CD4-positive, alpha-beta T cell treated with Interleukin-6 at 100 ng/mL for 8 hours (primary cell): ENCODE measurements at places on chromosomes 2 and 18.

- no peak for DNase-seq
These were observed 75.6 kb upstream of the ITGB6 start for GRCh38 chr2:160275656-160276055.

DNA sequence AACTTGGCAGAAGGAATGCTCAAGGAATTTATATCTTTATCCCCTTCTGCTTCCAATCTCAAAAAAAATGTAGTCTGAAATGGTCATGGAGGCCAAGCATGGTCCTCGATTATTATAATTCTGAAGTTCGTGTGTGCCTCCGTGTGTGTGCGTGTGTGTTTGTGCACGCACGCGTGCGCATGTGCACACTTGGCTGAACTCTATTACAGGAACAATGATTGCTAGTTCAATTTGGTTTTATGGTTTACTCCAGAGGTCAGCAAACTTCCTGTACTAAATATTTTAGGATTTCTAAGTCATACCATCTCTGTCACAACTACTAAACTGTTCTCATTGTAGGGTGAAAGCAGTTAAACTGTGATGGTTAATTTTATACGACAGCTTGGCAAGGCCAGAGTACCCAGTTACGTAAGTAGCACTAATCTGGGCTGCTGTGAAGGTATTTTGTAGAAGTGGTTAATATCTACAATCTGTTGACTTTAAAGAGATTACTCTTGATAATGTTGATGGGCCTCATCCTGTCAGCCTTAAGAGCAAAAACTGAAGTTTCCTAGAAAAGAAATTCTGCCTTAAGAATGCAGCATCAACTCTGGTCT is 5.8 kb upstream of the MARCHF7 start:
- no peak for DNase-seq

DNA sequence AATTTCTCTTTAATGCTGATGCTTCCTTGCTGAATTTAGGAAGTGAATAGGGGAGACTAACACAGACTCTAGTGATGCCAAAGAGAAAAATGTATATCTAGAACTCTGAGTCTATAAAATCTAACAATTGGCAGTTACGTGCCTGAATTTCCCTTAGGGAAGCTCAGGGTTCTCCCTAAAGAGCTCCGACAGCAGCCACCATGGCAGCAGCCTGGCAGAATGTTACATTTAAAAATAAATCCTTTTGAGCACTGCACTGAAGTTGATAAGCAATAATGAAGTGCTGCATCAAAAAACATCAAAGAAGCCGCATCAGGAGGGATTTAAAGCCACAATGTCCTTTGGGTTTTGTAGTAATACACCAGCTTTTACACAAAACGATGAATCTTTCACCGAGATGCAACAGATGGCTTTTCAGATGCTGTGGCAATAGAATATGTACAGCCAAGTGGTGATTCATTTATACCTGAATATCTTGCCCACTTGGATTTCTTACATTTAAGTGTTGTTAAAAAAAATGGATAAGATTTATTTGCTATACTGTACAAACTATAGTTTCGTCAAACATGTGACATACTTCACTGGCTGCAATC is 291.2 kb upstream of the SESTD1 start:
- no peak for DNase-seq

- DNase-seq = peak; percentile 54
These were observed 884.8 kb downstream of the EPHA4 start for GRCh38 chr2:220687231-220687843.

GRCh38 chr18:46877329-46877987 is 39.8 kb downstream of the PIAS2 start:
- no peak for DNase-seq

- no peak for DNase-seq
These were observed 1551.7 kb upstream of the SLC39A10 start for GRCh38 chr2:194105358-194105757.

GRCh38 chr2:9814129-9814868 is 29.0 kb upstream of the TAF1B start:
- DNase-seq = no peak

- DNase-seq = no peak
These were observed 26.8 kb downstream of the TUBB6 start for GRCh38 chr18:12334863-12335262.

- no peak for DNase-seq
These were observed 687.2 kb downstream of the RNF144A start for GRCh38 chr2:7604456-7604855.

GRCh38 chr18:22523481-22523880 is 105.8 kb upstream of the CTAGE1 start:
- DNase-seq = no peak

DNA sequence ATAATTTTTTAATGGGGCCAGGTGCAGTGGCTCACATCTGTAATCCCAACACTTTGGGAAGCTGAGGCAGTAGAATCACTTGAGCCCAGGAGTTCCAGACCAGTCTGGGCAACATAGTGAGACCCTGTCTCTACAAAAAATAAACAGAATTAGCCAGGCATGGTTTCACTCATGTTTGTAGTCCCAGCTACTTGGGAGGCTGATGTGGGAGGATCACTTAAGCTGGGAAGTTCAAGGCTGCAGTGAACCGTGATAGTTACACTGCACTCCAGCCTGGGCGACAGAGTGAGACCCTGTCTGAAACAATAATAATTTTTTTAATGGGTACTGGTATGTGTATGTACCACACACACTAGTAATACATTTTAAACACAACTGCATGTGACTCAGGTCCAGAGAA is 2.4 kb downstream of the ARL6IP6 start:
- no peak for DNase-seq

- DNase-seq = no peak
These were observed 187.7 kb upstream of the HAAO start for GRCh38 chr2:42979870-42980763.

DNA sequence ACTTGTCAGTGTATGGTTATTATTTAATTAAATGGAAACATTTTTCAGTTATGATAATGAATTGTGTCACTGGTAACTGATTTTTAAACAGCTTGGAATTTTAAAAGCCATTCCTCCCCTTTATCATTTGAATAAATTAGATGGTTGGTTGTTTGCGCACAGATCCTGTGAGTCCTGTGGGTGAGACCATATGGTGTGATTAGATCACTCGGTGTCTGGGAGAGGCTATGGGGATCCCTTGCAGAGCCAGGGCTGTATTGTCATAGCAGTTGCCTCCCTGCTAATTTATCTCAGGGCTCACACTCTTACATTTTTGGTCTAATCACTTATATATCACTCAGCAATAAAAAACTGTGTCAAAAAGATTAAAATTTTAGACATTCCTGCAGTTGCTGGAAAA is 133.5 kb downstream of the ASXL3 start:
- no peak for DNase-seq

DNA sequence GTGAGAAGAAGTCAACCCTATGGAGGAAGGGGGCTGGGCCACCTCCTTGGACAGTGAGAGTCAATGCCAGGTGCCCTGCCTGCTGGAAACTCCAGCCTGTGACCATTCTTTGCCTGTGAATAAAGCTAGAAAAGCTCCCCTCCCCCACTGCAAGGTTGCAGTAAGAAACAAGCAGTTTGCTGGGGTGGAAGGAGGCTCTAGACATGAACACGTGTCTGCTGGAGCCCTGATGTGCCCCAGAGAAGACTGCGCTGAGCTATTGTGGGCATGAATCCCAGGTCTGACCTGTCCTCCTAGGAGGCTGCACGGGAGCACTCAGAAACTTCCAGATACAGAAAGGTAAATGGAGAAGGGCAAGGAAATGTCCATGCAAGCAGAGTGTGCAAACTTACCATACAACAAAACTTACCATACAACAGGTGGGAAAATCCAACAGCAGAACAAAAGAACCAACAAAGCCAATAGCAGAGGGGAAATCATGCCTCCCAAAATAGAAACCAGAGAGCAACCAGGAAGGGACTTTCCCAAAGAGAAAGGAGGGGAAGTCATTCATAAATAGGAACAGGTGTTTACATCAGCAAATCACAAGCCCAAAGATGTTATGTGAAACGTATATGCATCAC is 278.7 kb downstream of the BCL2 start:
- no peak for DNase-seq

DNA sequence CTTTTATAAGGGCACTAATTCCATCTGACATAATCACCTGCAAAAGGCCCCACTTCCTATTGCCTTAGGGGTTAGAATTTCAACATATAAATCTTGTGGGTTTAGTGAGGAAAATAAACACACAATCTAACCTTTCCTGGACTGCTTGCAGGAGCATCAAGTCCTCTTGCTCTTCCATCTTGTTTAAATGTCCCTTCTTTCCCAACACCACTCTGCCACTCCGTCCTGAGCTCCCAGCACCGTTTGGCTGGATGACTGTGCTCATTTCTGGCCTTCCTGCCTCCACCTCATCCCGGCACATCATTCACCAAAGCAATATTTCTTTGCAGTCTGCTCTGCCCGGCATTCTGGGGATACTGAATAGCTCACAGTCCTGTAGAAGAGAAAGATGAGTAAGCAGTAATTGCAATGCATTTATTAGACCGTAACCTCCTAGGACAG is 247.8 kb downstream of the BCL2 start:
- no peak for DNase-seq

GRCh38 chr2:106638043-106638442 is 150.9 kb downstream of the CD8B2 start:
- no peak for DNase-seq

- DNase-seq = no peak
These were observed 227.4 kb upstream of the COL3A1 start for GRCh38 chr2:188746727-188747126.

GRCh38 chr2:218009231-218009630 is 6.4 kb upstream of the TNS1 start:
- DNase-seq = no peak

GRCh38 chr2:72833084-72833714 is 7.4 kb upstream of the EXOC6B start:
- DNase-seq = no peak

GRCh38 chr2:160365716-160366367 is 127.8 kb downstream of the RBMS1 start:
- no peak for DNase-seq

DNA sequence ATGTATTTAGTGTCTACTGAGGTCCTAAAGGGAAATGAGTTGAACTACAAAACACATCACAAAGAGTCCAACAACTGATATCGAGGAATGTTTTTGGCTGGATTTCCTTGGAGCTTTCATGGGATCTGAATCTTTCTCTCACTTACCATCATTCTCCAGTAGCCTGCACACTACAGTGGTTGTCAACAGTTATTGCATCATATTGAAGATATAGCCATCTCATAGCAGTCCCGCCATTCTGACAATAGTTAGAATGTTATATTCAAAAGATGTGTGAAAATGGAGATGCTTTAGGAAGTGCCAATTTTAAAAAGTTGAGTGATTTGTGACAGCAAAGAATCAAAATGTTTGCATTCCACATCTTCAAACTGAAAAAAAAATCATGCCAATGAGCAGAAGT is 186.8 kb downstream of the DSC3 start:
- DNase-seq = no peak

GRCh38 chr2:162945785-162946184 is 107.2 kb upstream of the KCNH7 start:
- DNase-seq = no peak

GRCh38 chr2:43758739-43759138 is 15.1 kb upstream of the DYNC2LI1 start:
- DNase-seq = no peak

- no peak for DNase-seq
These were observed 203.3 kb upstream of the SPOPL start for GRCh38 chr2:138298120-138298814.

DNA sequence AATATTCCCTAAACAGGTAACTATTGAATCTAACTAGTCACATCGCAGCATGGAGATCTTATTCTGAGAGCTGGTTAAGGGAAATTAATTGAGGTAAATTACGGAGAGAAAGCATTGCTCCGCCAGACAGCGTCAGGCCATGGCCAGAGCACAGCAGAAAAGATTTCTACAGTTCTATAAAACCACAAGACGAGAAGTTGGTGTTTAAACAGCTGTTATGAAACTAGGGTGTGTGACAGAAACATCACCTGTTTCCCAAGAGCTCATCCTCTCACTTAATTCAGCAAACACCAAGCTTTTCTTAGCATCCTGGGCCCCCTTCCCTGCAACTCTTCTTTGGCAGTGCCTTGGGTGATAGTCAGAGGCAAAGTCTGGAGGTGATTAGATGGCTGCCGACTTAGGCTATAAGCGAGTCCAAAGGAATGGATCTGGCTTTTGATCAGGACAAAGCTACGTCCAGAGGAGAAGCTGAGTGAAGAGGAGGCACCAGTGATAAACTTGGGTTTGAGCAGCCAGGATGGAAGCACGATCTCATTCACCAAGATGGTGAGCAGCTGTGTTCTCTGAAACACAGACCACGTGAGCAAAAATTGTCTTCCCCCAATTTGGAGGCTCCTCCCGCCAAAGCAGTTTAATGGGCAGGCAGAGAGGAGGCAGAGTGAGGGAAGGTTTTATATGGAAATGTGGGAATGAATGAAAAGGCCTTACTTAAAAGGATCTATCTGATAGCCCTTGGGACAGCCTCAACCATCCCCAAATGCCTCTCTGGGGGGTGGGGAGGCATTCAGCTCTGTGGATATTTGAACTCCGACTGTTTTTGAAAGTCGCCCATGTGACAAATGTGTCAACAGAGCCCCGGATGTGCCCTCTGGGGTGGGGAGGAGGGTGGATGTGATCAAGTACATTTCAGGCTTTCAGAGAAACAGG is 57.8 kb downstream of the PKDCC start:
- peak; percentile 89 for DNase-seq

DNA sequence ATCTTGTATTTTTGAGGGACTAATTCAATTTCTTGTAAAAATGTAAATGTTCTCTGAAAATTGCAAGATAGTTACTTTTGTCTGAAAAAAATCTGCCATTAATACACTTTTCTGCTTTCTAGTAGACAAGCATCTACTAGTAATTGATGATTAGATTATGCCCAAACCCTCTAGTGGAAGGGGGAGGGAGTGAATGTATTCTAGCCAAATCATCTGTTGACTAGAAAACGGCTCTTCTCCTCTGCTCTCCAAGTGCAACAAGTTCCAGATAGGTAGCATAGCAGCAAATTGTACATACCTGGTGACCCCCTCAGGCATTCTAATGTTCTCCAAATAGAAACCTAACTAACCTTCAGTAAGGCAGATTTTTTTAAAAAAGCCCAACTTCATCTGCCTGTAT is 58.6 kb downstream of the RELCH start:
- no peak for DNase-seq

- DNase-seq = no peak
These were observed 96.4 kb downstream of the EPB41L3 start for GRCh38 chr18:5447442-5447841.

- DNase-seq = no peak
These were observed 45.8 kb downstream of the E2F6 start for GRCh38 chr2:11420190-11420589.

DNA sequence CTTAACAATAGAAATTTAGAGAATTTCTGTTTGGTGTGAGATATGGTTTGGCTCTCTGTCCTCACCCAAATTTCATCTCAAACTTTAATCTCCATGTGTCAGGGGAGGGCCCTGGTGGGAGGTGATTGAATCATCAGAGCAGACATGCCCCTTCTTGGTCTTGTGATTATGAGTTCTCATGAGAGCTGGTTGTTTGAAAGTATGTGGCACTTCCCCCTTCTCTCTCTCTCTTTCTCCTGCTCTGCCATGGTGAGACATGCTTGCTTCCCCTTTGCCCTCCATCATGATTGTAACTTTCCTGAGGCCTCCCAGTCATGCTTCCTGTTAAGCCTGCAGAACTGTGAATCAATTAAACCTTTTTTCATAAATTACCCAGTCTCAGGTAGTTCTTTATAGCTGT is 524.7 kb upstream of the ACVR2A start:
- DNase-seq = no peak

- no peak for DNase-seq
These were observed 47.7 kb downstream of the SRD5A2 start for GRCh38 chr2:31533036-31533435.
